T-helper 22 cell (primary cell): ENCODE measurements at places on chromosomes 5 and 9.

DNA sequence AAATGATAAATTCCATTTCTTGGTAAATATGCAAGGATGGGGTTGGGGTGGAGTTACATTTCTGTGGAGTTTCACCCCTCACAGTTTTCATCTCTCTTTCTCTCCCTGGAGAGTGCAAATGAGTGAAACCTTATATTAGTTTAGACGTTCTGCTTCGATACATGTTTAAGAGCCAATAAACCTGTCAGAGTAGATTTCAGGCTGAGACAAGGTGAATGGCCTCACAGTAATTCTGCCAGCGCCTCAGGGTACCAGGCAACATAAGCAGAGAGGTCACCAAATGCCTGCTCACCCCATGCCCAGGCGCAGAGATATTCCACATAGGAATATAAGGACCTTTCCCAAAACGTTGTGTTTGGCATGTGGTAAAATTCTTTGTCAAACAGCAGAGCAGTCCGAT lies 154.9 kb upstream of the VLDLR start:
- no peak for DNase-seq

- DNase-seq = no peak
Observed at GRCh38 chr9:82467436-82467835, 478.9 kb downstream of the SPATA31D1 start.

GRCh38 chr5:133319905-133320520 lies 268.2 kb downstream of the HSPA4 start:
- DNase-seq = no peak

- no peak for DNase-seq
Observed at GRCh38 chr9:10753474-10753873, 140.7 kb upstream of the PTPRD start.

DNA sequence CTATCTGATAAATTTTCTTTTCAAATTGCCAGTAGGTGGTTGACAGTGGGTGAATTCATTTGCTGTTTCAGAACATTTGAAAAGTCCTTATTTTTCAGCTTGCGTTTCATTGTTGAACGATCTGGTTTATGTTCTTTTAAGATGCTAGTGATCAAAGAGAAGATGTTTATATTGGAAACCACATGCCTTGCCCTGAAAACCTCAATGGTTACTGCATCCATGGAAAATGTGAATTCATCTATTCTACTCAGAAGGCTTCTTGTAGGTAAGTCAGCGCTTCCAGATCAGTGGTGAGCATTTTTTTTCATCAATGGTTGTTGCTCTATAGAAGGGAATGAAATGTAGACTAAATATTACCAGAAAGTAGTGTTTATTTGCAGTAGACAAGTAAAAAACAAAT lies 16.6 kb upstream of the CAVIN4 start:
- no peak for DNase-seq

- DNase-seq = no peak
Observed at GRCh38 chr9:124297551-124297901, 39.8 kb downstream of the NEK6 start.

- DNase-seq = no peak
Observed at GRCh38 chr5:144451187-144451973, 280.7 kb downstream of the KCTD16 start.

GRCh38 chr5:1011226-1011631 lies 2.6 kb downstream of the NKD2 start:
- DNase-seq = no peak

DNA sequence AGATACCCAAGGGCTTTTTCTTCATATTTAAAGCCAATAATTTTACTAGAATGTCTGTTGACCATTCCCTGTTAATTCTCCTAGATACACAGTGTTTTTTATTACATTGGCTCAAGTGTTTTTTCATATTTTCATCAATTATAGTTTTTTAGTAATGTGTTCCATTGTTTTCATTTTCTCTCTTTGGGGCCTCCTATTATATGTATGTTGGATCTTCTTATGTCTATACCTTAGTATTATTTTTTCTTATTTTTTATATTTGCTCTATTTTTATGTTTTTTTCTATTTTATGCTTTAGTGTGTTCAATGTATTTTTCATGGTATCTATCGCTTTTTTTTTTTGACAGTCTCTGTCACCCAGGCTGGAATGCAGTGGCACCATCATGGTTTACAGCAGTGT lies 7.5 kb downstream of the KIAA1958 start:
- DNase-seq = no peak

DNA sequence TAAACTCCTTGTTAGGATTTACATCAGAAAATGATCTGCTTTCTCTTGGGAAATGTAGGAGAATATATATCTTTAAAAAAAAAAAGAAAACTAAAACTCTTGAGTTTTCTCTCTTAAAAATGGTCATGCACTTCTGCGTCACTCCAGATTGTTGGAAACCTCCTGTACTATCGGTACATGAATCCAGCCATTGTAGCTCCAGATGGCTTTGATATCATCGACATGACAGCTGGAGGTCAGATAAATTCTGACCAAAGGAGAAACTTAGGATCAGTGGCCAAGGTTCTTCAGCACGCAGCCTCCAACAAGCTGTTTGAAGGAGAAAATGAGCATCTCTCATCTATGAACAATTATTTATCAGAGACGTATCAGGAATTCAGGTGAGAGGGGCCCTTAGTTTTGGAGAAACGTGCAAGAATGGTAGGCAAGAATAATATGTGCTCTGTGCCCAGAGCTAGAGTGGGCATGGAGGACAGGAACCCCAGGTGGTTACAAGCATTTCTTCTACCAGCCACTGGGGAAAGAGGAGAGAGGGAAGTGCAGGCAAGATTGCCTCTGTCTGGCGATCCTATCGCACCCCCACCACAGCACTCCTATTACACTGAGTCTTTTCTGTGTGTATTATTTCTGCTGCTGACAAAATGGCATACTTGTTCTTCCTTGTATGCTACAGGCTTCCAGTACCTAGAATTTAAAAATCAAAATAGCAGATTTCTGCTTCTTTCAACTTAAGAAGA lies 41.4 kb upstream of the F2R start:
- DNase-seq = no peak

- no peak for DNase-seq
Observed at GRCh38 chr5:59034498-59035186, 451.8 kb downstream of the RAB3C start.

GRCh38 chr5:1204693-1205242 lies 3.4 kb downstream of the SLC6A19 start:
- DNase-seq = no peak

DNA sequence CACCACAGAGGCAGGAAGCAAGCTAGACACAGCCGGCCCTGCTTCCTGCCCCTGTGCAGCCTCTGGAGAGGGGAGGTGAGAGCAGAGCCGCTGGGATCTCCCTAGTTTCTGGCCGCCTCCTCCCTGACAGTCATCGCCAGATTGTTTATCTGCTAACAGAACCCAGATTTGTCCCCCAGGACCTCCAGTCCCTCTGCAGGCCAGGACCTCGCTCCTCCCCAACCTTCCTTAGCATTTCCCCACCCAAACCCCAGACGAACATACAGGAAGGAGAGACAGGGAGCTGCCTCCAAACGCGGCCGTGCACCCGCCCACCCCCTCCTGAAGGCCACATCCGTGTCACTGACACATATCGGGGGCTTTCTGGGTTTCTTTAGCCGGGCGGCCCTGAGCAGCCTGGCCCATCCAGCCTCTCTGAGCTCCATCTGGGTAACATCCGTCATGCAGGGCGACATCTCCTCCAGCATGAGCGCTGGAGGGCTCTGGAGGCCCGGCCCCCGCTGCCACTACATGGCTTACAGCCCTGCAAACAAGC lies 47.5 kb downstream of the DBH start:
- DNase-seq = peak; percentile 69

GRCh38 chr9:137828527-137829259 lies 48.9 kb upstream of the CACNA1B start:
- DNase-seq = no peak

DNA sequence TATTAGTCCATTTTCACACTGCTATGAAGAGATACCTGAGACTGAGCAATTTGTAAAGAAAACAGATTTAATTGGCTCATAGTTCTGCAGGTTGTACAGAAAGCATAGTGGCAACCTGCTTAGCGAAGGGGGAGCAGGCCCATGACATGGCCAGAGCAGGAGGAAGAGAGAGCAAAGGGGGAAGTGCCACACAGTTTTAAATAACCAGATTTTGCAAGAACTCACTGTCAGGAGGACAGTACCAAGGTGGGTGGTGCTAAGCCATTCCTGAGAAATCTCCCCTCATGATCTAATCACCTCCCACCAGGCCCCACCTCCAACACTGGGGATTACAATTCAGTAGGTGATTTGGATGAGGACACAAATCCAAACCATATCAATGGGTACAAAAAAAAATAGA lies 16.8 kb upstream of the PCSK5 start:
- DNase-seq = no peak

GRCh38 chr9:137387114-137387890 lies 35.7 kb downstream of the EXD3 start:
- DNase-seq = no peak

DNA sequence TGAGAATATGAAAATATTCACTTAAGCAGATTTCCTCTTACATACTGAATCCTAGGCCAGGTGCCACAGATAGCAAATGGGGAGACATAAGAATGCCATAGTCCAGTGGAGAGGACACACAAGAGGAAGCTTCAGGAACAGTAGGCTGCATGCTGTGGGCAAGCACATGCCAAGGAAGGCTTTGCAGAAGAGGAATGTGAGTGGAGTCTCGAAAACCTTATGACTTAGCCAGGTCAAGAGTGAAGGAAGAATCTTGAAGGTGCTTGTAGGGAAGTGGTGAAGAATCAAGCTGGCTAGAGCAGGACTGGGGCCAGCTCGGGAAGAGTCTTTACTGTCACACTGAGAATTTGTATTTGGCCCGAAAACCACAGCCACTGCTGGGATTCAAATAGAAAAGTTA lies 20.4 kb downstream of the RPS23 start:
- no peak for DNase-seq

DNA sequence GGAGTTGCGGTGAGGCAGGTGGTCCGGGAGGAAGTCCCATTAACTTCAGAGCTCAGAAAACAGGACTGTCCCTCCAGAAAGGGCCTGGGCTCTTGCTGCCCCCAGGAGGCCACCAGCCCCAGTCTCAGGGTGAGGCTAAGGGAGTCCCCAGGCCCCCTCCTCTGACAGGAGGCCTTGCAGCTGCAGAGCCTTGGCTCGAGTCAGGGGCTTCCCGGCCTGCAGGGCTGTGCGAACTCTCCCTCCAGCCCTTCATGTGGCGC lies 3.2 kb upstream of the STPG3 start:
- DNase-seq = no peak

DNA sequence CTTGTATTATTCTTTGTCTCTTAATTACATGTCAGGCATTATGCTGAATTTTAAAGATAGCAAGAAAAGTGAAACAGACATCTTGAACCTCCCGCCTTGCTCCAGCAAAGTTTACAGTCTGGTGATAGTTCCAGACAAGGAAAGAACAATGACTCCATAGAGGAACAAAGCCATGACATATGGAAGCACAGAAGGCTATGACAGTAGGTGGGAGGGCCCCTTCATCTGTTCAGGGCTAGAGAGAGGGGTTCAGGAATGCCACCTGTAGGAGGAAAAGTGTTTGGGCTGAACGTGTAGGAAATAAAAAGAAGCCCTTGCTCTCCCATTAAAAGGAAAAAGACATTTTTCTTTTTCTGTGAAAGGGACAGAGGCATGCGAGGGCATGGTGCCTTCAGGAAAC lies 315.6 kb downstream of the TRIM32 start:
- DNase-seq = no peak

DNA sequence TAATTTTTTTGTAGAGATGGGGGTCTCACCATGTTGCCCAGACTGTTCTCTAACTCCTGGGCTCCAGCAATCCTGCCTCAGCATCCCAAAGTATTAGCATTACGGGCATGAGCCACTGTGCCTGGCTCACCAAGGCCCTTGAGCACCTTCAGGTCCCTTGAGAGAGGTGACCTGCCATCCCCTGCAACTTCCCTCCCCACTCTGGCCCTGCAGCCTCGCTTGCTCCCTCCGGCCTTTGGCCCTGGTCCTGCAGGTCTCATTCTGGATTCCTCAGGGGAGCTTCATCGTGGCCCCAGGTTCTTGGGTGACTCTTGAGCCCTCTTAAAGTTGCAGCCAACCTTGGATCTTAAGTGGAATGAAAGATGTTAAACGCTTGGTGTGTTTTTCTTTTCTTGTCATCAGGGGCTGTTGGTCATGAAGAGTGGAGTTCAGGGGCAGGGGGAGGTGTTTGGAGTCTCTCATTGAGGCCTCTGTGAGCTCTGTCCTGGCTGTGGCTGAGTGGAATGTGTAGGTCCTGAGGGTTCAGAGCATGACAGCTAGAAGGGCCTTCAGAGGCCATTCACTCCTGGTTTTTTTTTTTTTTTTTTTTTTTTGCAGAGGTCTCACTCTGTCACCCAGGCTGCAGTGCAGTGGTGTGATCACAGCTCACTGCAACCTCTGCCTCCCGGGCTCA lies 33.0 kb downstream of the PPARGC1B start:
- no peak for DNase-seq

DNA sequence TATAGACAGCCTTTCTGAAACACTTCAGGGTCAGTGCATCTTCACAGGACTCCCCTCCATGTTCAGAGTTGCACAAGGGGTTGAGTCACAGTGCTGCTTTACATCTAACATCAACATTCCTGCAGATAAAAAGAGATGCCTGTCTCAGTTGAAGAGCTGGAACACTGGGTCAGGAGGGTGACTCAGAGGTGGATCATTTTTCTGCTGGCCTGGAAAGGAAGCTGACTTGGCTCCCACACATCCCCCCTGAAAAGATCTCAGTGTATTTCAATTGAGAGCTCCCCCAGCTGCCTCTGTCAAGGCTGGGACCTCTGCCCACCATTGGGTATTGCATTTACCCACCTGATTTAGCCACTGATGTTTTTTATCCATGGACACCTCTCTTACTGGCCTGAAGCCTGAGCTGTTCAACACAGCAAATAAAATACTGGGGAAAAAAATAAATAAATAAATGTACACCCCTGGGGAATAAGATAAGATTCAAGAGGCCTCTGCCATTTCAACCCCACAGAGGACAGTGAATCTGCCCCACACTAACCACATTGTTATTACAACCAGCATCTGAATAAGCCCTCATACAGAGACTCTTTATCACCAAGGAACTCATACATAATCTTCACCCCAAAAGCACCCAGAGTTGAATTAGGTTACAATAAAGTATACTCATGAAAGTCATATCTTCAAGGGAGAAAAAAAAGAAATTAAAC lies 716.4 kb downstream of the SEMA5A start:
- DNase-seq = no peak

DNA sequence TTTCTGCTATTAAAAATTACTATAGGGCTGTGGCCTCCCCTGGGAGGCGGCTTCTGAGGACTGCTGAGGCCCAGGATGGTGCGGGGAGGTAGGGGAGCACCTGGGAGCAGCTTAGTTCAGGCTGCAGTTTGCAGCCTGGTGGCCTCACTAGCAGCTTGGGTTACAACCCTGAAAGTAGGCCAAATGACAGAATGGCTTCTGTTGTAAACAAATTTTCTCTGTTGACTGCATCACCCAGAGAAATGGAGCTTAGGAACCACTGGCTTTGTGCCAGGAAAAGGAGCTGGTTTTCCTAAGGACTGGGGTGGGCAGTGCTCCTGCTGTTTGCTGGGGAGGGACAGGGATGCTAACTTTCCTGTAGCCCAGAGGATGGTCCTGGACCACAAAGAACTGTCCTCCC lies 130.3 kb downstream of the ENTREP1 start:
- DNase-seq = no peak
